ENCODE measurements at places on chromosomes 6 and 20.

- no peak for DNase-seq
These were observed 509.3 kb upstream of the MAN1A1 start for GRCh38 chr6:119858901-119859300.

GRCh38 chr6:25675167-25675566 lies 23.2 kb downstream of the SCGN start:
- DNase-seq, result no peak

DNA sequence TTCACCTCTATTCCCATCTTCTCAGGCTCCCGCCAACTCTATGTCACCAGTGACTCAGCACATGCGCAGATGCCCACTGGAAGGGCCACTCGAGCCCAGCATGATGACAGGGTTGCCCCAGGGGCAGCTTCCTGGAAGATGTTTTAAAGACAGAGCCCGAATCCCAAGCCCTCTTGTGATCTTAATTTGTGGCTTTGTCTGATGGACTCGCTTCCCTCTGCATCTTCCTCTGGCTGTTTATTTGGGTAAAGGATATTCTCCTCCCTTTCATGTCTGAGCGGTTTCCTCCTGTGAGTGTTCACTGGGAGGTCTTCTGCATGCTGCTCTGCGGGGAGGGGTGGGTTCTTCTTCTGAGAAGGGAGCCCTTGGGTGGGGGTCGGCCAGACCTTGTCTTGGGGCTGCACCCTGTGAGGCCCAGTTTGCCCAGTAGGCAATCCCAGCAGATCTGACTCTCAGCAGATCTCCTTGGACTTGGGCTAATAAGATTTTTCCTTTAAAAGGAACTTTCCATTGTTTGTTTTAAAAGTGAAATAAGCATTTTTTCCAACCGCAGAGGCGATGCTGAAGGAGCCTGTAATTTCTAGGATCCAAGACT lies 401.0 kb downstream of the CDC5L start:
- DNase-seq, result no peak

DNA sequence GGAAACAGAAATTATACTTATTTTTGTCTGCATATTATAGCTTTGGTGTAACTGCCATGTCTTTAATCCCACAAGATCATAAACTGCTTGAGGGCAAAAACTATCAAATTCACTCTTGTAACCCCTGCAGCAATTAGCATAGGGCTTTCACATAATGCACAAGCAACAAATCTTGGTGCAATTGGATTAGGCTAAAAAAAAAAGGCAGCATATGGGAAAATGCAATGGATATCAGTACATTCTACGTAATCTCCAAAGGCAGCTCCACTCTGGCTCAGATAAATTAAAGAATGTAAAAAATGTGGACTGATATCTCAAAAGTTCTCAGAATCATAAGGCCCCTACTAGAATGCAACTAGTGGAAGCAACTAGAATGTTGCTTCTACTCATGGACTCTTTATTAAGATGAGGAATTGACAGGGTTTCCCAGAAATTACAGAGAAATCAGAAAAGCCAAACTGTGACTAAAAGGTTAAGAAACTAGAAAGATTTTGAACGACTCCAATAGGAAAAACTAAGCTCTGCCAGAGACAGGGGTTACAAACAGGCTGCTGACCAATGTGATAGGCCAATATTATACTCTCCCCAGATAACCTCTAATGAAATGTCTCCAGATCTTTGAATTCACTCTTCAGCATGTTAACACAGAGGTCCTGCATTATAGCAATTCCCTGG lies 55.0 kb downstream of the FILIP1 start:
- no peak for DNase-seq

DNA sequence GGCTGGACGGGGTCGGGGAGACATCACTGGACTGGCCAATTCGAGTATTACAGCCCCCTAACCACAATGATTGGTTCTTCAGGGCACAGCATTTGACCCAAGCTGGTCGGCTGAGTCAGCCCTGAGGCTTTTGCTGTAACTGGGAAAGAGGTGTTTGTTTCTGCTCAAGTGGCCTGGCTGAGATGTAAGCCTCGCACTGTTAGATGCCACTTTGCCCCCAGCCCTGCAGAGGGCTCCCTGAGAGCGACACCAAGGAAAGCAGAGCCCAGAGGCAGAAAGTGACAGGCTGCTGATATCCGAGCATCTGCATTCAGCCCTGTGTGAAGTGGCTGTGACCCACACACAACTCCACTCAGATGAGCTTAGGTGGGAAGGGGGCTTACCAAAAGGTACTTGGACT lies 19.4 kb downstream of the ERGIC3 start:
- DNase-seq, result no peak

DNA sequence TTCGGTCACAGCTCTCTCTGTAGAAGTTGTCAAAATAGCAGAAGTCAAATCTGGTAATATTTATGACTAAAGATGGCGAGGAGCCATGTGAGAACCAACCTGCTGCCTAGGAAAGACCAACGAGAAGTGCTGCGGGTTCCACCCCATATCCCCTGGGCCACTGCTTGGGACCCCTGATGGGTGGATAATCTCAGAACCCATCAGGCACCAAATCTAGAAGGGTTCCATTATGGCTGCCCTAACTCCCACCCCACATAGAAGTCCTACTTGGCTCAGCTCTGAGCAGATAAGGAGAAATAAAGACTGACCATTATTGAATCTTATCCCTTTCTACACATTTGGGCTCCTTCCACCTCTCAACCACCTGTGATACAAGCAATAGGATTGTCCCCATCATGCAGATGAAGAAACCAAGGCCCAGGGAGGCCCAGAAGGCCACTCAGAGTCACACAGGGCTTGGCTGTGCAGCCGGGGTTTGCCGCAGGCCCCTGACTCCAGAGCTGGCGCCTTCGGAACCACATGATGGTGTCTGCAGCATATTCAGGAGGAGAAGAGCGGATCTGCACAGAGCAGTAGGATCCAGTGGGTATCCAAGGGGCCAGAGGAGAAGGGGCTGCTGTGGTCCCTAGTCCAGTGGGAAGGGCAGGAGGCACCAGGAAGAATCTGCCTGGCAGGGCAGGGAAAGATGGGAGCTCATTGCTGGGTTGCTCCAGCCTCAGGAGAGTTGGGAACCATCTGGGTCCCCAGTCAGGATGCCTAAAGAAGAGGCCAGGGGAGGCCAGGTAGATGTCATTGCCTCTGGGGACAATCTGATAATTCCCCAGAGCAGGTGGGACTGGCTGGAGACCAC lies 9.6 kb upstream of the PCMTD2 start:
- no peak for DNase-seq

DNA sequence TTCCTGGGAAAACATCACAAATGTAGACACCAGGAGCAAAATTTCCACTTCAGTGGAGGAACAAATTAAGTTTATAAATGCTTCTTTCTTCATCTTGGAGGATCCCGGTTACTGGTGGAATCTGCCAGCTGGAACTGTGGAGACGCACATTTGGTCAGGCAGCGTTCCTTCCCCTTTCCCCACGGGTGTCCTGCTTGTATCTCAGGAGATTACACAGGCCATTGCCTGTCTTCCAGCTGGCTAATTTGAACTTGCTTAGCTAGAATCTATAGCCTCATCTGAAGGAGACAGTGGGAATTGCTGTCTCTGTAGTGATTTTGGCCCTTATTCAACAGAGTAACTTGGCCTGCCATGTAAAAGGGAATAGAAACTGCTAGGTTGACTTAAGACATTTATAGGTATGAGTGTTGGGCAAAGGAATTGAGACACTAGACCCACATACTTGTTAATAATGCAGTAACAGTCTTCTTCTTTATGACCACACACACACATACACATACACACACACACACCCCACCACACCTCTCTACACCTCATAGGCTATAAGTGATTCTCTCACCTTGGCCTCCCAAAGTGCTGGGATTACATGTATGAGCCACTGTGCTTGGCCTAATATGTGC lies 34.4 kb downstream of the TSBP1 start:
- DNase-seq, result no peak

All from activated effector memory CD4-positive, alpha-beta T cell treated with Interleukin-2 at 50 U/mL for 16 hours (primary cell).